ENCODE measurements at places on chromosomes 4 and X.

DNA sequence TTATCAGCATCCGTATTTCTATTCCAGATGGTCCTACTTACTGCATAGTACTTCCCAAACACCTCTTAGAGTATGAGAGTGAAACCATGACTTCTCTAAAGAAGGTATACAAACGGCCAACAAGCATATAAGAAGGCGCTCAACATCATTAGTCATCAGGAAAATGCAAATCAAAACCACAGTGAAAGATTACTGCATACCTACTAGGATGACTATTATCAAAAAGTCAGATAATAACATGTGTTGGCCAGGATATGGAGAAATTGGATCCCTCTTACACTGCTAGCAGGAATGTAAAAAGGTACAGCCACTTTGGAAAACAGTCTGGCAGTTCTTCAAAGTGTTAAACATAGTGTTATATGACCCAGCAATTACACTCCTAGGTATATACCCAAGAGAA, 215.3 kb upstream of the CXorf66 start:
- DNase-seq = no peak

GRCh38 chr4:48109413-48110263, 24.4 kb downstream of the TXK start:
- DNase-seq = no peak

GRCh38 chrX:153961292-153961691, 10.3 kb downstream of the HCFC1 start:
- no peak for DNase-seq

DNA sequence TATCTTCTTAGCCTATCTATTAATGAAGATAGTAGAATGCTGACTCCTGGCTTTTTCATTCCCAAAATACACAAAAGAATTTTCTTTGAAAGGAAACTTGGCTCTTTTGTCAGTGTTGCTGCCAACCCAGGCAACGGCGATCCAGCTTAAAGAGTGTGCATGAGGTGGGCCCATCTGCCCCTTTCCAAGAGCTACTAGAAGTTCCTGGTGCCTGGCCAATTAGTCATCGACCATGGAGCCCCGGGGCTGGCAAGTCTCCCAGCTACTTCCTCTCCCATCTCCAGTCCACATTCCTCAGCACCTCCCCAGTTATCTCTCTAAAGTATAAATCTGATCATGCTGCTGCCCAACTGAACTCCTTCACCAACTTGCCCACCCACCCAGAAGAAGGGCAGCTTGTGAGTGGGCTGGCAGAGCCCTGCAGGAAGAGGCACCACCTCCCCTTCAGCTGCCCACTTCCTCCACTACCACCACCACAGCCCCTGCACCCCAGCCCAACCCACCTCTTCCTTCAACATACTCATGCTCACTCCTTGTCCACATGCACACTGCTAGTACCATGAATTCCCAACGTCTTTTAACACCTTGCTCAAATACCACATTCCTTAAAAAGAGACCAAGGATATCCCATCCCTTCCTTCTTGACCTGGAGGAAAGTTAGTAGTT, 158.2 kb upstream of the MAP3K15 start:
- no peak for DNase-seq
